ENCODE measurements at places on chromosomes 6 and 20.

DNA sequence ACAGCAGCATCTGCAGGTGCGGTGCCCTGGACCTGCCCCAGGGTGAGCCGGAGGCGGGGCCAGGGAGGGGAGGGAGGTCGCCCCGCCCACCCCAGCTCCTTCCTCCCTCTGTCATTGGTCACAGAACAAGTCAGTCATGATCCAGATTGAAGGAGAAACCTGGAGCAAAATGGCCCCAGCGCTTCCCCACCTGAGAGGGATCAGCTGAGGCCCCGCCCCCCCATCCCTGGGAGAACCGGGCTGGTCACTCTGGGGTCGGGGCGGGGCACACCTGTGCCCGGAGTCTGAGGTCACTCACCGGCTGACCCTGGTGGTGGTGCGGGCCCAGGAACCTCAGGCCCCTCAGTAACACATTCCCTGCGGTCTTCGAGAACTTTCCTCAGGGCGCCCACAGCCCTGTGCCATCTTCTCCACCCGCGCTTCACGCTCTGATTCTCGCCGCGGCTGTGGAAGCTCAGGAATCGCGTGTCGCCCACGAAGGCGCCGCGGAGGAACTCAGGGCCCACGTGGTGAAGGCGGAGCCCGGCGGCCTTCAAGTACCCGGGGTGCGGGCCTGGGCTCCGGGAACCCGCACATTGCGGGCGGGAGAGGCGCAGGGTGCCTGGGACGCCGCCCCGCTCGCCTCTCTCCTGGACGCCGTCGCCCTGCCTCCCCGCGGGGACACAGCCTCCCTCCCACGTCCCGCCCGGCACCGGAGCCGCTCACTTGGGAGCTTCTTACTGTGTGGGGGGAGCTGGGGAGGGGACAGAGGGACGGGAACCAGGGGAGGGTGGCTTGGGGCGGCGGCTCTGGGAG lies 36.4 kb upstream of the HLA-C start:
- DNase-seq = no peak

DNA sequence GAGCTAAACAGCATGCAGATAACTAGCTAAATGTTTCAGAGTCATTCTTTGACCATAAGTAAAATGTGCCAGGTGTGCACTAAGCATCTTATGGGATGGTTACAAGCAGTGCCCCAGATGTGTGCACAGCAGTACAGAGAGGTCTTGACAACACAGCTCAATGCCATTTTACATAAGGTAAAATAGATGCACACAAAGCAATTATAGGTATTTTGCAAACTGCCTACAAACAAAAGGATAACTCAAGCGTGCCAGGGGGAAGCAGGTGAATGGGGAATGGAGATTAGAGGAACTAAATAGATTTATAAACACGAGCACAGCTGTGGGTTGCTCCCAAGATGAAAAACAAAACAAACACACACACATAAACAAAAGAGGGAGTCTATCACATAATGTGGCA lies 64.8 kb downstream of the SLC2A10 start:
- no peak for DNase-seq

DNA sequence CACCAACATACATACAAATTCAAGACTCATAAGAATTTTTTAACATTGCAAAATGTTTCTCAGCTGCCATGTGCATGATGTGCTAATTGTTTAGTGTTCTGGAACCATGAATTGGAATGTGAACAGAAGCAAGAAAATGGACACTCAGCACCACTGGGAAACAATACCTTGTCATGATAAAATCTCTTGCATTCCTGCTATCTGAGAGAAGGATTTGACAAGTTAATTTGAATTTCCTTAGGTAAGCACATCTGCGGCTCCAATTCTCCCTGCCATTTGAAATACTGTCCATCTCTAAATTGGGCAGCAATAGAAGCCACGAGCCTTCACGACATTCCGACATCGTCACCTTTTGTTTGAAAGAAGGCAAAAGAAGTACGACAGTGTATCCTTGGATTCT lies 1104.6 kb upstream of the MAP3K7 start:
- DNase-seq = no peak

- DNase-seq = no peak
Measured at GRCh38 chr6:3546121-3546520, 89.3 kb upstream of the SLC22A23 start.

- no peak for DNase-seq
Measured at GRCh38 chr6:17714879-17715851, 8.4 kb upstream of the NUP153 start.

DNA sequence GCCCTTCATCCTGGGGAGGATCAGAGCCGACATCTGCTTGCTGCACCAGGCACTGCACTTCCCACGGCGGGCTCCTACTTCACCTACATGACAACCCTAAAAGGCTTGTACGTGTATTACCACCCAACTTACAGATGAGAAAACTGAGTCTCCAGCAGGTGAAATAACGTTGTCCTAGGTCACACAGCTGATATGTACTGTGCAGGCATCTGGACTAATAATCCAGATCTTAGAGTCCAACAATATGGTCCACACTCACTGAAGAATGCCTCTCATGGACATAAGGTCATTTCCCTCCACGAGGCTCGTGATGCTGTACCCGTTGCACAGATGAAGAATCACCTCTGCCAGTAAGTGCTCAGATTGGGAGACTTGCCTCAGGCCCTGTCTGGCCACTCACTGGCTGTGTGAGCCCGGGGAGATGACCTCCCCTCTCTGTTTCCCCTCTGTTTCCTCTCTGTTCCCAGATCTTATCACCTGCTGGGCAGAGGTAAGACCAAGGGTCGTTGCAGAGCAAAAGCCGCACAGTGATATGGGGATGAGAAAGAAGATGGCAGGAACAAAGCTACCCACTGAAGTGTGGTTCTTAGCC lies 32.1 kb downstream of the TGM2 start:
- DNase-seq = no peak

DNA sequence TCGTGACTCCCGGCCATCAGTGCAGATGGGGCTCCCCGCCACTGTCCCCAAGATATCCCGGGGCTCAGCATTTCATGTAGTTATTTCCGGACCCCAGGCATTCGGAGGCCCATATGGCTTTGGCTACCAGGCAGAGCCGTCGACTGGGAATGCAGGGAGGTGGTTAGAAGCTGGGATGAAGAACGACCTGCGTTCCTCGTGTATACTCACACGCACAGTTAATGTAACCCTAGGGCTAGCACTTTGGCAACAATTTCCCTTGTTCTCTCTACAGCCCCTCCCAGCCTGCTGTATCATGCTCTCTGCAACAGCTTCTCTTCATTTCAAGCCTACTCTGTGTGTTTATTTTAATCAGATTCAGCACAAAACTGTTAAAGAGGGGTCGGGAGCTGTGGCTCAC lies 240.4 kb downstream of the MYLK4 start:
- DNase-seq = no peak

- no peak for DNase-seq
Measured at GRCh38 chr6:160048471-160048870, 73.1 kb upstream of the SLC22A1 start.

DNA sequence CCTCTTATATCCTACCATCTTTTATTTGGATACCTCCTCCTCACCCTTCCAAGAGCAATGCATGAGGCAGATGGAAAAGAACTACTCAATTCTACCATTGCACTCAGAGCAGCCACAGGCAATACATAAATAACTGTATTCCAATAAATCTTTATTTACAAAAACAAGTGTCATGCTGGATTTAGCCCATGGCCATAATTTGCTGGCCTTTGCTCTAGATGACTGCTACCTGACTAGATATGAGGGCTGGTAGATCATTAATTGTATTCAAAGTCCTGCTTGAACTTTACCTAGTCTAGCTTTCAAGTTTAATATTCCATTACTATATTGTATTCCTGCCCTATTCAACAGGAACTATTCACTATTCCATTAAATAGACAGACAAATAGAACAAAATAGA lies 37.1 kb downstream of the AFG1L start:
- DNase-seq = no peak

- DNase-seq = no peak
Measured at GRCh38 chr6:156840136-156840535, 63.0 kb downstream of the ARID1B start.

DNA sequence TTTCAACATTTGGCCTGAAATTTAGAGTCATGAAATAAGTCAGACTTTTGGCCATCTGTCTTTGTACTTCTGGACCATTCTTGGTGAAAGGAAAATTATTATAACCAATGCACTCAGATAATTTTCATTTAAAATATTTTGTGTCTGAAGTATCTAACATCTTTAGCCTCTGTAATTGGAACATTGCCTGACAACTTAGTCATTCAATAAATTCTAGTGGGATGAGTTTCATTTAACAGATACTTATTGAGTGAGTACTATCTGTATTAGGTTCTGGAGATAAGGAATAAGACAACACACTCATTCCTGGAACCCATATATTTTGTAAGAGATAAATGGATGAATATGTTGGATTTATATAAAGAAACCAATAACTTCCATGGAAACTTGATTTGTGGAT lies 536.0 kb downstream of the BCKDHB start:
- DNase-seq = no peak

DNA sequence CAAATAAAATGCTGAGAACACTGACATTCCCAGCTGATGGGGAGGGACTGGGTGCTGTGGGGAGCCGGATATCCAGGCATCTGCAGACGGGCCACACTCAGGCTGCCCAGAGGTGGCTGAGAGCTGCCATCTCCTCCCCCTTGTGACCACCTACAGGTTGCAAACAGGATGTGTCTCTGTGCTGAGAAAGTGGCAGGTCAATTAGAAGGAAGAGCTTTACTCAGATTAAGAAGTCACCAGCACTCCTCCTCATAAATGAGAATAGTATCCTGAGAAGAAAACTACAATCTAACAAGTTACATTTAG lies 63.0 kb downstream of the HUS1B start:
- no peak for DNase-seq

GRCh38 chr6:136115941-136116340 lies 134.2 kb downstream of the MTFR2 start:
- no peak for DNase-seq

DNA sequence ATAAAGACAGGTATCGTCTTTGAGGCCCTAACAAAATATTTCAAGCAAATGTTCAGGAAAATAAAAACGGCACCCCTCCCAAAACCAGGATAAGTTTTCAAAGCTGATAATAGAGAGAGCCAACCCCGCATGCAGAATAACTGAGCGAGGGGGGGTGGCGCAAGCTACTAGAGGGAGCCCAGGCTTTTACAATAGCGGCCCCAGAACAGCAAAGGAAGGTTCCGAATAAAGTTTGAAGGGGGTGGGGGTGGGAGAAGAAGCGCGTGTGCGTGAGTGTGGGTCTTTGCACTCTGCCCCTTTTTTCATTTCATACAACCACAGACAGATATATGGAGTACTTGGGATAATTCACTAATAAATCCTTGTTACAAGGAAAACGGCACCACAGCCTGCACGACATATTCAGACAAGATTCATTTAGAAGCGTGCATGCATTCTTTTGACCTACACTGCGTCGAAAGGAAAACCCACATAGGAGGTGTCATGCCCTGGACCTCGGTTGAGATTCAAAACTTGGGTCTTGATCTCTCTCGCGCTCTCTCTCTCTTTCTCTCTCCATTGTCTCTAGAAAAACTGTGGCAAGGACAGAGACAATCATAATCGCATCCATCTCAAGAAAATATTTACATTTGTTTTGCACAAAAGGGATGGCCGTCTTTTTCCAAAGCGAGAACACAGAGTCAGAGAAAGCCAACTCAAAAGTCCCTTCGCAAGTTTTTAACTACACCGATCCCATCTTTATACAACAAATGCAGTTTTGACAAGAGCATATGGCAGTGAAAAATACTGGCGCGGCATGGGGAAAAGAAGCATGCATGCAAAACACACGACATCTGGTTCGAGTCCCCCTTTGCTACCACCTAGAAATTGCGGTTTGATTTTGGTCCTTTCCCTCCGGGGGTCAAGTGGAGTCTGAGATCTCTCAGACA lies 1.6 kb downstream of the OLIG3 start:
- DNase-seq = no peak

GRCh38 chr6:150251566-150252186 lies 108.8 kb downstream of the PPP1R14C start:
- DNase-seq = no peak

GRCh38 chr6:13120483-13121482 lies 207.6 kb downstream of the TBC1D7 start:
- DNase-seq = no peak

DNA sequence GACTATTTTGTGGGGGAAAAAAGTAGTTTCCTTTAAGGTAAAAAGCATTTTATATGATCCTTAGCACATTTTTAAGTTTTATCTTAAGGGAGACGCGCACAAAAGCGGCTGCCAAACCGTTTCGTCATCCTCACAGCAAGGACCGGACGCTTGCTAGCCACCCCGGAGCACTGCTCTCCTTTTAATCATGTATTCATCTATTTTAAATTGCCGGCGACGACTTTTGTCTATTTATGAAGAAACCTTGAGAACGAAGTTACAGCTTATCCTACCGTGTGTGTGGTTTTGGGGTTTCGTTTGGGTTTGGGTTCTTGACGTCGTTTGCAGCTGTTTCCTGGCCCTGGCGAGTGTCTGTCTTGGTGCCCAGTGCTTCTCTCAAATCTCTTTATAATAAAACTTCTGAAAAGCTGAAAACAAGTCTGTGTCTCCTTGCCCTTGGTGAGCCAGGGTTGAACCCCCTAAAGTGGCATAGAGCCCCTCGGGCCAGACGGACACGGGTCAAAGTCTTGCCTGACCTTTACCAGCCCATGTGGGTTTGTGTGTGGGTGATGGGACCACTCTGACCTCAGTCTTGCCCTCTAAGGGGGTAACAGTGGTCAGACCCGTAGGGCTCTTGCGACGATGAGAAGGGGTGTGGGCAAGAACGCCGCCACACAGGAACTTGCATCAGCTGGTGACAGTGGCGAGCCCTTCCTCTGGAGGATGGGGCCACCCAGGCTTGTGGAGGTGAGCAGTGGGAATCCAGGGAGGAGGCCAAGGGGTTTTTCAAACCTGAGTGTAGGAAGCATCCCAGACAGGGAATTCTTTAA lies 117.6 kb downstream of the JPH2 start:
- DNase-seq = no peak

GRCh38 chr20:64111841-64112641 lies 4.7 kb upstream of the NPBWR2 start:
- DNase-seq = no peak

- DNase-seq = no peak
Measured at GRCh38 chr20:48722002-48722731, 105.6 kb downstream of the PREX1 start.

GRCh38 chr6:76790881-76791280 lies 672.4 kb downstream of the HTR1B start:
- DNase-seq = no peak

- no peak for DNase-seq
Measured at GRCh38 chr20:37479266-37479665, 41.8 kb upstream of the NNAT start.

DNA sequence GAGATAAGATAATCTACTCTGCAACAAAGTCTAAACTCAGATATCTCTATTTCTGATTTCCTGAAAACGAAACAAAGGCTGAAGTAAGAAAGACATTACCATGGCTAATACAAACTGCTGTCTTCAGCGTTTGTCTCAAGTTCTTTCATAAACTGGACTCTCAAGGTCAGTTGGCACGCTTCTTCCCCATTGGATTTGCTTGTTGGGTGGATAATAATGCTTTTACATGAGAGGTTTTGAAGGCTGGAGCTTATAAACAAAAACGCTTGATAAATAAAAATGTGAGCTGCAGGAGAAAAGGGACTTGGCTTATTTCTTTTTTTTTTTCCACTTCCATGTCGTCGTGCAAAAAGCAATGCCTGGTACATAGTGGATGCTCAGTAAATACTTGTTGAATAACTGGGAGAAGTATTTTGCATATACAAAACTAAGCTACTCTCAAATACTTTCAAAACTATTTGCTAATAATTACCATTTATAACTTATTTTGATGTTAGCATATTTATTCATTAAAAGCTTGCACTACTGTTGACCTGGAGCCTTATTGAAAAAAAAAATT lies 65.7 kb upstream of the EEF1A1 start:
- no peak for DNase-seq
